ENCODE measurements at places on chromosomes 5 and 9.

GRCh38 chr5:52710972-52711596, 76.6 kb upstream of the ITGA1 start:
- no peak for DNase-seq

DNA sequence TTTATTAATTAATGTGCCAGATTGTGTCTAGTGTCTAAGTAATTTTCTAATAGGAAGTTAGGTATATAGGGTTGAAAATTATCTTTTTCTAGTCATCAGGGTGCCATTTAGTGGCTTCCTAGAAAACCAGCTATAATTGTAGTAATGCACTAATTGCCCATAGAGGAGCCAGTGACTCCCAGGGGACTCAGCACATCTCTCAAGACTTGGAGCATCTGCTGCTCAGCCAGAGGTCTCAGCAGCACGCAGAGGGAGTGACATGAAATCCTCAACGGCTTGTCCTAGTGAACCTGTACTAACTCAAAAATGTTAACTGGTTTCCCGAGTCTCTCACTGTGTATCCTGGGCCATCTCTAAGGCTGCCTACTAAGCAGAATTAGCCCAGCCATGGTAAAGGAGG, 78.2 kb upstream of the MAN2A1 start:
- no peak for DNase-seq

DNA sequence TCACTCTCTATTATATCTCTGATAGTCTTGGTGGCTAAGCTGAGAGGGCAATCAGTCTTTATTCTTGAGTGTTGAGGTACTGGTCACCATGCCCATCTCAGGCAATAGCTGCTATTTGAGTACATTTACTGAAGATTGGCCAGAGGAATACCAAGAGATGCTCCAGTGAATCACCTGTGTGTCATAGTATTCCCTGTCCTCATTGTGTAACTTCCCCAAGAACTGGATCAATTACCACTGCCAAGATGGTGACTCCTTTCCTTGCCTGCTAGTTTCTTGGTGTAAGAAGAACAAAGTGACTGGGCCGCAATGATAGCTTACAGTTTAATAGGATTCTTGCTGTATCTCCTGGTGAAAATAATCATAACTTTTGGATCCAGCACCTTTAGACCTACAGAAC, 418.7 kb upstream of the KIF2A start:
- no peak for DNase-seq

GRCh38 chr5:39955156-39955555, 530.4 kb upstream of the DAB2 start:
- DNase-seq = no peak

DNA sequence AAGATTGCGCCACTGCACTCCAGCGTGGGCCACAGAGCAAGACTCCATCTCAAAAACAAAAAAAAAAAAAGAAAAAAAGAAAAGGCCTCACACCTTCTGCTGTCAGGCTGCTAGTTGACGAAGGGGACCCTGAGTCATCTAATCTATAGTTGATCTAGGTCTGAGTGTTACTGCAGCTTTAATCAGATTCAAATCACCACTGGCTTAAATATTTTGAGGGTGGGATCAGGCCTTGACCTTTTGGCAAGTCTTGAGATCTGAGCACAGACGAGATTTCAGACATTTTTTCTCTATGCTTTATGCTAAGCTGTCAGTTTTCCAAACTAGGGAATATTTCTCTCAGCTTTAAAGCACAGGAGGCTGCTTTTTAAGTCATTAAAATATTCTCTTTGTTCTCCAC, 240.9 kb downstream of the GLIS3 start:
- DNase-seq = no peak

Data from activated CD8-positive, alpha-beta memory T cell treated with anti-CD3 and anti-CD28 coated beads for 1 hour (primary cell).